ENCODE measurements at places on chromosomes 5 and 9. TPM values are rescaled to one million over a fixed set of nuclear protein-coding genes. Genes with fewer than 3 reads are reported as not detected.

The DNAI1 gene
- 1.4 TPM for polyA plus RNA-seq

- DNase-seq: no peak
Observed at GRCh38 chr5:158245513-158245912, 386.6 kb upstream of the CLINT1 start.

- no peak for DNase-seq
Observed at GRCh38 chr5:36558641-36559040, 47.8 kb upstream of the SLC1A3 start.

- DNase-seq: no peak
Observed at GRCh38 chr9:98010445-98010844, 27.3 kb downstream of the ANP32B start.

- DNase-seq: no peak
Observed at GRCh38 chr5:88377705-88378656, 109.3 kb upstream of the TMEM161B start.

- DNase-seq: no peak
Observed at GRCh38 chr5:132492386-132493125, 2.0 kb upstream of the IRF1 start.

GRCh38 chr5:180139731-180140055 lies 68.1 kb upstream of the RNF130 start:
- DNase-seq: no peak

- DNase-seq: no peak
Observed at GRCh38 chr9:86513429-86513828, 159.2 kb upstream of the TUT7 start.

GRCh38 chr9:15079989-15080388 lies 169.8 kb upstream of the FREM1 start:
- DNase-seq: no peak

DNA sequence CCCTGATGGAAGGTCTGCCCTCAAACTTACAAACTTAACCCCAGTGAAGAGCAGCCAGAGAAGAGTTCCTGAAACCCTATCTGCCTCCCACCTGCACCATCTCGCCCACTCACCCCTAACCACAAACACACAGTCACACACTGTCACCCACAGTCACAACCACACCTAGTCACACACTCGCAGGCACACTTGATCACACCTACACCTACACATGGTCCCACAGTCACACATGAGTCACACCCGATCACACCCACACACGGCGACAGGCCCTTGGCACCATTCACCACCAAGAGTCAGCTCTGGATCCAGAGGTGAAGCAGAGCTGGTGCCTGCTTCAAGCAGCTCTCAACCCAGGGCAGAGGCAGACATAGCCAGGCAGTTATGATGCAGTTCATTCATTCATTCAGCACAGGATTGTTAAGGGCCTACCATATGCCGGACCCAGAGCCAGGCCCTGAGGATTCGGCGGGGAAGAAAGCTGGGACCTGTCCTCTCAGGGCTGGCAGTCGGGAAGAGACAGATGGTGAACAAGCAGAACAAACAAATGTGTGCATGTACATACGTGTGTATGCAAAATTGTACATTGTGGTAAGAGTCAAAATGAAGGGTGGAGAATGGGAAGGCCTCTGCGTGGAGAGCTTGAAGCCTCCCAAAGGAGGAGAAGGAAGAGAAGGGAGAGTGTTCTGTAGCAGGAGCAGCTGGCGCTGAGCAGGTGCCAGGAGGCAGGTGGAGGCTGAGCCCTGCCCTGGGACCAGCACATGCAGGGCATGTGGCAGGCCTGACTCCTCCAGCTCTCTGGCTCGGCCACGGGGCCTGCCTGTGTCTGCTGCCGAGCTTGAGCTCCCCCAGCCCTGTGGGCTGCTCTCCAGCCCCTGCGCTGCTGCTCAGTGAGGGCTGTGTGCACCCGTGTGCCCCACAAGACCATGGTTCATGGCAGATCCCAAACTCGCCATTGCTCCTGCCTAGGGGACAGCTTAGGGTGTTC lies 6.4 kb downstream of the TSPAN17 start:
- no peak for DNase-seq

The GRM6 gene
- 0.69 TPM for polyA plus RNA-seq

GRCh38 chr9:98117984-98118639 lies 910 bp downstream of the TRIM14 start:
- no peak for DNase-seq

DNA sequence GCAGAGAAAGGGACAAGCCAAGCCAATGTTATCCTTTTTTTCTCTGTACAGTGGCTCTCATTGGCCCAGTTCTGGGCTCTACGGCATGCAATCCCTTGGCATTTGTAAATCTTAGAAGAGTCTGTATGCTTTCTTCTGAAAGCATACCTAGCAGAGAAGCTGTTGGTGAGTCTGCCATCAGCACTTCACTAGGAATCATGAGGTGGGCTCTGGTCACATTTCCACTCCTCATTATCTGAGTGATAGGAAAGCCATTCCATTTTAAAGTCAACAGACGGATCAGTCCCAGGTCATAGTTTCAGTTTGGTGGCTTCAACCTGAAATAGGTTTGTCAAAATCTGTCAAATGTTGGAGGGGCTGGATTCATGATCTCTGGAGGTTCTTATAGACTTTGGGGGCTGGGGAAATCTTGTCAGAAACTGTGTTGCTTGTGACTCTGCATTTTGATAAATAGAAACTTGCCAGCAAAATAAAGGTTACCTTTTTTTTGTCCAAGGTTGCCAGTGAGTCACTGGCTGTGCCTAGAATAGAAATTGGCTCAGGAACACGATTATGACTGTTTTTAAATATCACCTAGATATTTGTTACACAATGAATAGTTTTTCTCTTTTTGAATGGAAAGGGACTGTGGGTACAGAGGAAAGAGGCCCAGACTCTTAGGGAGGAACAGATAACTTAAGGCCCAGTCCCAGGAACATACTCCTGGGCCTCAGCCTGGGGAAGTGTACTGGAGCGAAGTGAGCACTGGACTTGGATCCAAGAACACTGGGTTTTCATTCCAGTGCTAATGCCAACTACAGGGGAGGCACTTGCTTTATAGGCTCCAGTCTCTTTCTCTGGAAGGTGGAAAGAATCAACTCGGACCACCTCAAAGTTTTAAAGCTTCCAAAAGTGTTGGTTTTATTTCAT lies 183.1 kb downstream of the NMUR2 start:
- DNase-seq: no peak

The DMRTA1 gene
- 1.1 TPM for polyA plus RNA-seq

DNA sequence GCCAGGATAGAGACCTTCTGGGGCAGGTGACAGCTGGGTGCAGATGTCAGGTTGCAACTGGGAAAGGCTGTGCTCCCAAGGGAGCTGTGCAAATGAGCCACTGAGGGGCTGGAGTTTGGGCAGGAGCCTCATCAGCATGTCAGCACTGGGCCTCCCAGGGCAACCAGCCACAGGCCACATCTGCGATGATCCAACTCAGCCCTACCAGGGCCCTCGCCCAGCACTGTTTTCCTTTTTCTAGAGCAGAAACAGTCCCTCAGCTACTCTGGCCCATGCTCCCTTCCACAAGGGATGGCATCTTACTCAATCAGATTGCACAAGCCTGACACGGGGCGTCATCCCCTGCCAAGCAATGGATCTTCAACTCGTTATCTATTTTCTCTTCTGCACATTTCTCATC lies 24.8 kb downstream of the NIPAL4 start:
- DNase-seq: no peak

Measured in renal cortex interstitium (tissue), 15 donors.